Nasal cavity respiratory epithelium epithelial cell of viscerocranial mucosa (primary cell): ENCODE measurements at places on chromosomes 4 and X. TPM values are rescaled to one million over a fixed set of nuclear protein-coding genes. Genes with fewer than 3 reads are reported as not detected.

The ZNF674 gene
- 9.9 and 10.4 TPM in 2 replicates for total RNA-seq

The FRYL gene
- 60.1 and 87.4 TPM in 2 replicates for total RNA-seq

The LINC00632 gene
- under 0.01 and 0.14 TPM in 2 replicates for total RNA-seq

The CRMP1 gene
- total RNA-seq: under 0.01 TPM in 1 of 2 replicates, not detected in the other

The PTCHD1 gene
- under 0.01 TPM in 1 of 2 replicates, not detected in the other for total RNA-seq

The MAGEB10 gene
- not detected in 2 replicates for total RNA-seq

The UTP3 gene
- 19.5 and 36.2 TPM in 2 replicates for total RNA-seq

The DUX4 gene
- not detected in 2 replicates for total RNA-seq

The INPP4B gene
- total RNA-seq: 35.6 and 39.3 TPM in 2 replicates

The RPS6KA6 gene
- 8.2 and 8.5 TPM in 2 replicates for total RNA-seq

The ETDB gene
- total RNA-seq: not detected in 2 replicates

The MAGEC2 gene
- total RNA-seq: not detected in 2 replicates

The SSX2B gene
- total RNA-seq: not detected in 2 replicates

The SLC2A9 gene
- total RNA-seq: 37.6 and 78.7 TPM in 2 replicates

The CABS1 gene
- total RNA-seq: not detected in 2 replicates

The SEPTIN6 gene
- total RNA-seq: 1.4 and 7.3 TPM in 2 replicates

The SNX25 gene
- 16.7 and 17.3 TPM in 2 replicates for total RNA-seq

The GYG2 gene
- 0.36 TPM in 1 of 2 replicates, not detected in the other for total RNA-seq

The WAS gene
- under 0.01 and 0.28 TPM in 2 replicates for total RNA-seq

The GRID2 gene
- not detected in 2 replicates for total RNA-seq

The CT55 gene
- total RNA-seq: not detected in 2 replicates

The ZNF280C gene
- total RNA-seq: 1.0 and 2.4 TPM in 2 replicates
